Heart left ventricle (tissue), 16 donors: ENCODE measurements at places on chromosomes 6 and 20. TPM values are rescaled to one million over a fixed set of nuclear protein-coding genes. Genes with fewer than 3 reads are reported as not detected.

Gene CNR1
- 0.69 TPM for total RNA-seq

GRCh38 chr6:138590796-138591709, 91.8 kb upstream of the NHSL1 start:
- H3K27me3 ChIP-seq, result no peaks in the 10 kb centered on the region
- H3K36me3 ChIP-seq, result no peaks in the 10 kb centered on the region
- H3K4me3 ChIP-seq, result no peak overlapping the region
- H3K4me1 ChIP-seq, result peaks cover 26% of the 10 kb centered on the region
- H3K27ac ChIP-seq, result no peak overlapping the region
- DNase-seq, result peak; percentile 48

Gene DACT2
- 1.5 TPM for total RNA-seq

Gene ETV7
- 0.17 TPM for total RNA-seq

GRCh38 chr20:44683263-44684046, 31.7 kb upstream of the CCN5 start:
- no peaks in the 10 kb centered on the region for H3K27me3 ChIP-seq
- no peaks in the 10 kb centered on the region for H3K36me3 ChIP-seq
- DNase-seq, result no peak
- H3K27ac ChIP-seq, result no peak overlapping the region
- no peak overlapping the region for H3K4me3 ChIP-seq

DNA sequence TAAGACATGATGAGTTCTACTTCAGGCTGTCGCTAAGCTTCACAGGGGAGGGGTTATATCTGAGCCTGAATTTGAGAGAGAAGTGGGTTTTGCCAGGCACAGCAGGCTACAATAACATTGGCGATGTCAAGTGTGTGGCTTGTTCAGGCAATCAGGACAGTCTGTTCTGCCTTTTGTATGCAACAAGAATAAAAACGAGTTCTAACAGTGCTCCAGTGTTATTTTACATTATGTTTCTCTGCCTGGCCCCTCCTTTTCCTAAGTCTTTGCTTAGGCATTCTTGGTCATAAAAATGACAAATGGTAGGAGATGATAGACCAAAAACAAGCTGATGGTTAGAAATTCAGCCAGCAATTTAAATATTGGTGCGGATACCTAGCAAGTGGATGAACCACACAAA, 26.8 kb downstream of the PAQR8 start:
- H3K27me3 ChIP-seq, result no peaks in the 10 kb centered on the region
- H3K36me3 ChIP-seq, result no peaks in the 10 kb centered on the region
- H3K4me3 ChIP-seq, result no peak overlapping the region
- DNase-seq, result no peak
- H3K27ac ChIP-seq, result no peak overlapping the region

- H3K4me3 ChIP-seq, result no peak overlapping the region
- no peak for DNase-seq
- H3K27me3 ChIP-seq, result no peaks in the 10 kb centered on the region
These were observed 10.5 kb downstream of the CNKSR3 start for GRCh38 chr6:154499855-154500589.

Gene ZNF341
- total RNA-seq, result 1.3 TPM

DNA sequence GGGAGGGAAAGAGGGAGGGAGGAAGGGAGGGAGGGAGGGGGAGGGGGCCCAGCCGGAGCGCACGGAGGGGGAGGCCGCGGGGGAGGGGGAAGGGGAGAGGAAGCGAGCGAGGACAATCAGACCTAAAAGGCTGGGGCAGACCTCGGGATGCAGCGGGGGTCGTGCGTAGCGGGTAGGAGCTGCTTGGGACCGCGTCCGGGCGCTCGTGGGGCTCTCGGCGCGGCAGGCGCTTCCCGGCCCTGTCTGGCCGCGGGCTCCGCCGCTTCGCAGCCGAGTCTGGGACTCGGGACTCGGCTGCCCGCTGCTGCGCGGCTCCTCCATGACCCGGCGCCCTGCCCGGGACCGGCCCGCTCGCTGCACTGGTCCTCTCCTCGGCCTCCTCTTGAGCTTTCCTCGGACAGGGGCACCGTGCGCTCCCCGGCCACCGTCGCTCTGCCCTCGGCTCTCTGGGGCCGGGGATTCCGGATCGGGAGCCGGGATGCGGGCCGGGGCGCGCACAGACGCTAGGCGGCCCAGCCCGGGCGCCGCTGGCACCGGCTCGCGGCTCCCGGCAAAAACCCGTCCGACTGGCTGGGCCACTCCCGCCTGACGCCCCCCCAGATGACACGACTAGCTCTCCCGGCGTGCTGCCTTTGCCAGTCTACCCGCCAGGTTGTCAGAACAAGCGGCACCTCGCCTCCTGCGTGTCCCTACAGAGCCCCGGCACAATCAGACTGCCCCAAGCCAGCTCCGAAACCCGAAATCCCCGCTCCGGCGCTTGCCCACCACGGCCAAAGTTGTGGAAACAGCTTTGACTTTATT, 2.2 kb downstream of the TFAP2A start:
- H3K4me3 ChIP-seq, result peak overlapping the region; percentile 55
- H3K27me3 ChIP-seq, result peaks cover 99% of the 10 kb centered on the region
- DNase-seq, result no peak

DNA sequence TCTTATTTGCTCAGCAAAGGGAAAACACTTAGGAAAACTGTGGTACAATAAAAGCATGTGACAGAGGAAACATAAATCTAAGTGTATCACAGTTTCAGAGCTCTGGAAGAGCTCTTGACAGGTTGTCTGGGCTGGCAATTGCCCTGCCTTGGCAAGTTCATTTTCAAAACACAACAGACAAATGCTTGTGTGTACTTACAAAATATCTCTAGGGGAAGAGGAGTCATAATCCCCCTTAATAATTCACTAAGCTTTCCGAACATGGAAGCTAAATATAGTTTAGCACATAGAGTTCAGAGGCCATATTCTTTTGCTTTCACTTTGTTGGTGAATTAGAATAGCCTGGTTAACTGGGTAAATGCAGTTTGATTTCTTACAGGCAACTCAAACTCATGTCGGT, 211.6 kb upstream of the THEMIS start:
- H3K27me3 ChIP-seq, result no peaks in the 10 kb centered on the region
- H3K36me3 ChIP-seq, result no peaks in the 10 kb centered on the region
- H3K4me1 ChIP-seq, result peaks cover 17% of the 10 kb centered on the region
- peak overlapping the region; percentile 31 for H3K4me3 ChIP-seq

Gene TREML1
- total RNA-seq, result not detected

GRCh38 chr20:62728781-62729300, 20.2 kb downstream of the NTSR1 start:
- peaks cover 45% of the 10 kb centered on the region for H3K27me3 ChIP-seq
- H3K36me3 ChIP-seq, result no peaks in the 10 kb centered on the region
- no peak overlapping the region for H3K27ac ChIP-seq
- H3K4me1 ChIP-seq, result no peaks in the 10 kb centered on the region
- no peak for DNase-seq

DNA sequence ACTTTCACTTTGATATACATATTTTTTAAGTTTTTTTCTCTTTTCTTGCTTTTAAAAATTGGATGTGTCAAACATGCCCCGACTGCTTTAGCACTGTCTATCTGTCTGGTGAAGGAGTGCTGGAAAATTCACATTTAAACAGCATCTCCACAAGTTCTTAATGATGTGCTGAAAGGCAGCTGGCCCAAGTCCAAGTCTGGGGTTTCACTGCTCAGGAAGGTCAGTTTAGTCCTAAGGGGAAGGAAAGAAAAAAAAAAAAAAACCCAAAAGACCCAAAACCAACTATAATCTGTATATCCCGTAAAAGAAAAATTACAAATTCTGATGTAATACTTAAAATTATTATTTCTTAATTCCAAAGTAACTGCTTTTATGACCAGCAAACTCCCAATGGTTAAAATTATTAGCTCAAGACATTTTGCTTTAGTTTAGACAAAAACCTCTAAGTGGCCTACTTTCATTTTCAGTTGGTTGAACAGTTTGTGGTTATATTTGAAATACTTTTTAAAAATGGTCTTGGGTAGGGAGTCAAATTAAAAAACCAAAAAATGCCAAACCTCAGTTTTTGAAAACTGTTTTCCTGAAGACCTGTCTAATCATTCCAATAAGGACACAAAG, 79.5 kb upstream of the PREP start:
- no peak overlapping the region for H3K27ac ChIP-seq
- peak; percentile 53 for DNase-seq
- no peak overlapping the region for H3K4me3 ChIP-seq

DNA sequence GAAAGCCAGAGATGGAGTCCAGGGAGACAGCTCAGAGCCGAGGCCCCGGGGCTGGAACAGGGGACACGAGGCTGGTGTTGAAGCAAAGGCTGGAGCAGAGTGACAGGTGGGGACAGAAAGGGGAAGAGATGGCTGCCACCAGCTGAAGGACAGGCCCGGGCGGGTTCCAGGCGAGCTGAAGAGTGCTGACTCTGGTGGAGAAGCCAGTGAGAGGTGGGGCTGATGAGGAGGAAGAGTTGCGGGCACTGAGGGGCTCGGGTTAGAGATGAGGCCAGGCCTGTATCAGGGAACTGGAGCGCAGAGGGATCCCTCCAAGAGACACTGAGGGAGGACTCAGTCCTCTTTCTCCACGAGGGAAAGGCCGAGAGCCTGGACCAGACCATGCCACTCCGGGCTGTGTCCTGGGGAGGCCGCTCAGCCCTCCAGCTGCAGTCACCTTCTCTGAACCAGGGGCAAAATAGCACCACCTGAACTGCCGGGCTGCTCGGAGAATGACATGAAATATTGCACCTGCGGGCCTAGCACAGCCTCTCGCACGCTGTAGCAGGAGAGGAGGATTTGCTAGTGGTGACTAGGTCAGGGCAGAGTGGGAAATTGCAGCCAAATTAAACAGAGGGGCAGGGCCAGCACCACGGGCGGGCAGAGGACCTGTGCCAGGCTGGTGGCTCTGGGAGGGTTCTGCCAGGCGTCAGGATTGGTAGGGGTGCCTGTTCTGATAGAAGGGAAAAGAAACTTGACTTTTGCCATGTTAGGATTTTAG, 175.9 kb downstream of the ZDHHC14 start:
- H3K36me3 ChIP-seq, result no peaks in the 10 kb centered on the region
- no peak overlapping the region for H3K27ac ChIP-seq
- H3K27me3 ChIP-seq, result no peaks in the 10 kb centered on the region
- no peaks in the 10 kb centered on the region for H3K4me1 ChIP-seq
- DNase-seq, result no peak

GRCh38 chr6:72760114-72760793, 138.4 kb downstream of the KCNQ5 start:
- H3K27me3 ChIP-seq, result no peaks in the 10 kb centered on the region
- no peak for DNase-seq
- H3K4me3 ChIP-seq, result peak overlapping the region; percentile 7
- no peak overlapping the region for H3K27ac ChIP-seq

Gene C6orf62
- total RNA-seq, result 32.3 TPM
